ENCODE measurements at places on chromosomes 6 and 20.
A peak's percentile ranks its signal among the peaks of the same experiment; 100 is the strongest.

- DNase-seq = no peak
These were observed 99.4 kb upstream of the VGLL2 start for GRCh38 chr6:117165911-117166499.

GRCh38 chr6:73143551-73143950, 81.7 kb downstream of the KHDC1L start:
- DNase-seq = no peak

- no peak for DNase-seq
These were observed 185.1 kb upstream of the RAB32 start for GRCh38 chr6:146358431-146359046.

DNA sequence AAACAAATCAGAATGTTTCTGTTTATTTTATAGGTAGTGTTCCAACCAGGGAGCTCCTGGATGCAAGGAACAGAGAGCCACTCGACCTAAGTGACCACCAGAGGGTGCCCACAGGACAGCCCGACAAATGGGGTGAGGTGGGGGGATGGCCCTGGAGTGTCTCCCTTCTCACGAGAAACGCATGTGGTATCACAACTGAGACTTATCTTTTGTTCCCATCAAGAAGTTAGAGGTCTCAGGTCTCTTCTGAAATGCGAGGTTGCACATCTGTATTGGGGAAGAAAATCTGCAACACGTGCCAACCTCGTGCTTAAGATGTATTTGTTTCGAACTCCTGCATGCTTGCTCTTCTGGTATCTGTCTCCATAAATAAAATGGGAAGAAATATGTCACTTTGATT, 104.0 kb downstream of the ISM1 start:
- DNase-seq = no peak

GRCh38 chr6:31791324-31792089, 4.0 kb downstream of the VARS1 start:
- peak; percentile 84 for DNase-seq

GRCh38 chr6:102402635-102403329, 1009.3 kb downstream of the GRIK2 start:
- DNase-seq = no peak

GRCh38 chr6:144753023-144753705, 468.0 kb downstream of the UTRN start:
- no peak for DNase-seq

GRCh38 chr20:38270869-38271605, 10.5 kb upstream of the KIAA1755 start:
- DNase-seq = no peak

DNA sequence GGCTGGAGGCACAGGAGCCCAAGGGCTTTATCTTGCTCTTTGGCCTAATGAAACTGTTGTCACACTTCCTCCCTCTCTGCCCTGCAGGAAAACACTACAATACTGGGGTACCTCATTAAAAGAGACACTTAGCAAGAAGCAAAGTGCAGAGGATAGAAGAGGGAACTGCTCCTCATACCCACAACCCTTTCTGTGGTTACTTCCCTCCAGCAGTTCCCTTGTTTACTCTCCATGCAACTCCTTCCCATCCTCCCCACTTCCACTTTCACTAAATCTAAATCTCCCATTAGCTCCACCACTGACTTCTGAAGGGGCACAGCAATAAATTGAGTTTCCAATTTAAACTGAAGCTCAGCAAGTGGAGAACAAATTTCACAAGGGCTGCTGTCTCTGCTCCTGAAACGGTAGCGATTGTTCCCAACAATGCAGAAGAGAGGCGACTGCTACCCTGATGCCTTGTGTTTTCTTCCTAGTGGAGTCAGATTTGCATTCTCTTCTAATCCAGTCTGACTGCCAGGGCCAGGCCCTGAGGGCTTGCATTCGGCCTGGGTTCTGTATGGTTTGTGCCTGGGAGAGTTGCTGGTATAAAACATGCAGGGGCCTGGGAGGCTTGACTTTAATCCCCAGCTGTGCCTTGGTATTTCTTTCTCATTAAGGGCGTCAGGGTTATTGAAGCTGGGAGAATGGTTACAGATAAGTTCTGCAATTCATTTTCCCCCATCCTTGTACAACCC, 454.7 kb downstream of the TFAP2B start:
- peak; percentile 91 for DNase-seq

DNA sequence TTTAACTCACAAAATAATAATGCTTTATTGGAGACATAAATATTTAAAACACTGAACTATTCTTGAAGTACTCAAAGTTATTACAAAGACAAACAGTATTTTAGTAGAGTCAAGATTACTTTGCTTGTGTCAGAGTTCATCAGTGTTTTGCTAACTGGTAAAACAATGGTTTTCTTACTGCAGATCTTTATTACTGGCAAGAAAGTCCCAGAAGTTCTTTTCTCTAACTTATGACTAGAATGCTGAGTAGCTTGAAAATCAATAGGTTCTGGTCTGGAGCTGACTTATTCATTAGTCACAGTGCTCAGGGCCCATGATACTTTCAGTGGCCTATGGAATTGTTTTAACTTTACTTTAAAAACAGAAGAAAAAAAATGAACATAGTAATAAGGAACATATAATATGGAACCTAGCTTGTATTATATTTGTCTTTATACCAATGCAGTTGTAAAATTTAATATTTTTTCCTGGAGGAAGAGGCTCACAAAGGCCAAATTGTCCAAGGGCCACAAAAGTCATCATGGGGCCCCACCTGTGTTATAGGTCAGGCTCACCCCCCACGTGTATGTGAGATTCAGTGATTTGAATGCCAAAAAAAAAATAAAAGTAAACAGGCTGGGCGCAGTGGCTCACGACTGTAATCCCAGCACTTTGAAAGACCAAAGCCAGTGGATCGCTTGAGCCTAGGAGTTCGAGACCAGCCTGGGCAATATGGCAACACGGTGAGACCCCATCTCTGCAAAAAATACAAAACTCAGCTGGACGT, 53.3 kb downstream of the PLEKHG1 start:
- DNase-seq = no peak

DNA sequence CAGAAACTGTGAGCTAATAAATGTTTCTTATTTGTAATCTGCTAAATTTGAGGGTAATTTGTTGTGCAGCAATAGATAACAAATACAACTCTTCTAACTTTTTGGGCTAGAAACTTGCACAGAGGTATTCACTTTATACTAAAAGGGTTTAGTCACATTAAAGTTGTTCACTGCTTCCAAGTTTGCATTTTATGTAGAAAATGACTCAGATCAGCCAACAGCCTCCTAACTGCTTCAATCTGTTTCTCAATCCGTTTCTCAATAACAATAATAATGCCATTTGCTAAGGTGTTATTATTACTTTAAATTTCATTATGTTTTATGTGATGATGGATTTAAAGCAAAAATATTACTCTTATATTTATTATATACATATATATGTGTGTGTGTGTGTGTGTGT, 213.9 kb downstream of the CENPW start:
- DNase-seq = no peak

GRCh38 chr20:14664101-14664500, 326.7 kb upstream of the FLRT3 start:
- DNase-seq = no peak

DNA sequence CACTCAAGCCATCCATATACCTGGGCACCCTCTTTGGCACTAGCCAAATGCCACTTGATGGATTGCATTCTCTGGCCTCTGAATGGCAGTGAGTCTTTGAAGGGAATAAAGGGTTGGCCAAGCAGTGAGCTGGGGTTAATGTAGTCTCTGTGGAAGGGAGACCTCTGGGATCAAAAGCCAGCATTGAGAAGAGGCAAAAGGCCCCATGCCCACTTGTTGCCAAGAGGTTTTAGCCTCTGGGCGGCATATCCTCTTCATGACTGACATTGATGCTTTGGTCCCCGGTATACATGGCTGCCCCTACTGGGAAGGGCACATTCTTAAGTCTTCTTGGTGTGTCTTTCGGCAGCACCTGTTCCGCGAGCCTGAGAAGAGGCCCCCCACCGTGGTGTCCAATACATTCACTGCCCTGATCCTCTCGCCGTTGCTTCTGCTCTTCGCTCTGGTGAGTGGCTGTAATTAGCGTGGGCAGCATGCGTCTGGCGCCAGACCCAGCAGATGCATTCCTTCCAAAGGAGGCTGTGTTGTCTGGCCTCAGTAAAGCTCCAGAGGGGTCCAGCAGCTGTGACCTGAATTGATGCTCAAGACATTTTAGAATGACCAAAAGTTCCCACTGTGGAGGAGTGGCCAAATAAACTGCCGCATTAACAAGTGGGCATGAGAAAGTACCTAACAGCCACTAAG, 29.5 kb downstream of the GHRH start:
- DNase-seq = no peak

- no peak for DNase-seq
These were observed 10.7 kb downstream of the ARID1B start for GRCh38 chr6:156787569-156788492.

GRCh38 chr6:136723780-136724179, 68.5 kb downstream of the MAP3K5 start:
- DNase-seq = peak; percentile 63

- no peak for DNase-seq
These were observed 56.1 kb upstream of the FOXQ1 start for GRCh38 chr6:1255636-1256365.

- no peak for DNase-seq
These were observed 98.7 kb downstream of the TRERF1 start for GRCh38 chr6:42352856-42353564.

GRCh38 chr6:131367206-131367873, 205.7 kb upstream of the ARG1 start:
- no peak for DNase-seq

- DNase-seq = no peak
These were observed 138.2 kb upstream of the SLC22A16 start for GRCh38 chr6:110614586-110614985.

DNA sequence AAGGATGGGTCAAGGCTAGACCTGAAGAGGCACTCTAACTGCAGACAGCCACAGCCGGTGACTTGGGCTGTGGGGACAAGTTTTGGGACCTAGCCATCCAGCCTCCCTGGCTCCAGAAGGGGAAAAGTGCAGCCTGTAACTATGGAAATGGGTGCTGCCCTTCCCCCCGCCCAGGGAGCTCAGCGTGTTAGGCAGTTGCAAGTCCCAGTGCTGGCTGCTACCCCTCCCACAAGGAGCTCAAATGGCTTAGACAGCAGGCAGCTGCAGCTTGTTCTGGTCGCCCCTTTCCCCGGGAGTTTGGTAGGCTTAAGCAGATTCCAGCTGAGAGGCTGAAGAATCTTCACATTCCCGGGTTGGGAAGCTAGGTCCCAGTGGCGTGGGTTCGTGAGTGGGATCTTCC, 162.6 kb downstream of the FAM83B start:
- DNase-seq = no peak

DNA sequence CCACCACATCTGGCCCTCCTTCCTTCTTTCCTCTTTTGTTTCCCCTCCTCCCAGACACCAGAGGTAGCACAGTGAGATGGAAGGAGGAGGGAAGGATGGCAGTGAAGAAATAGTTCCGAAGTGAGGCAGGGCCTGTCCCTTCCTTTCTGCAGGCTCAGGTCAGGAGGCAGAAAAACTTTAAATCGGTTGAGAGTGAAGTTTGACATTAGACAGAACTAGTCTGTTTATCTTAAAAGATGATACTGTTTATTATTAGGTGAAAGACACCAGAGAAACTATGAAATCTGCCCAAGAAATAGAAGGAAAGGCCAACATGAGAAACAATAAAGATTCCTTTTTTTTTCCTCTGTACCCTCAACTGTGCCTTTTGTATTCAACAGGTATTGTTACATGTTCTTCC, 670.3 kb downstream of the UTRN start:
- no peak for DNase-seq

GRCh38 chr6:4645713-4646360, 130.4 kb upstream of the CDYL start:
- no peak for DNase-seq

DNA sequence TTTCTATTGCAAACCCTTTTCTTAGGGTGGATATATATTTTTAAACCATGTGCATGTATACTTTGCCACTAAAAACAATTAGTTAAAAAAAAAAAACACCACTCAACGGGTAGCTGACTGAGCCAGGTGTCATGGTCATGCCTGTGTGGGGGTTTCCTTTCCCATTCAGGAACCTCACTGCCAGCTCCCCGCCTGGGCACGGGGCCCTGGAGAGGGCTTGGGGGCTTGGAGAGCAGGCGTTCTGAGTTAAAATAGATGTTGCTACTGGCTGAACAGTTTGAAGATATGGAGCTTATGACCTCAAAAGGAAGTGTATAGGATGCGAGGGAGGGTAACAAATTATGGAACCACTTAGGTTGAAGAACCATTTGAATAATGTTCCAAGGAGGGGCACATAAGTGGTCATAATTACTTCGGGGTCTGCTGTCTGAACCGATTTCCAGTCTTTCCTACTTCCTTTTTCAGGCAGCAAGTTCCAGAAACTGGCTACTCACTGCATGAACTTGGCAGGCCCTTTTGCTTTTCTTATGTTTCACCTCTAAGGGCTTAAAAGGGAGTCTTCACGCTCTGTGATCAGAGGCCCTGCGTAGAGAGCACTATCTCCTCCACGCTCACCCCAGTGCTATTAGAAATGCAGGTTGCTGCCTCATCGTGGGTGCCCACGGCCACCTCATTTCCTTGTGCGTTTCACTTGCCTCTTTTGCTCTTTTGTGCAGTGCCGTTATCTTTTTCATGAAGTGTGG, 9.9 kb downstream of the STX16 start:
- no peak for DNase-seq

- no peak for DNase-seq
These were observed 310.2 kb downstream of the TSHZ2 start for GRCh38 chr20:53282217-53282955.

GRCh38 chr20:19130613-19130984, 81.8 kb upstream of the SLC24A3 start:
- DNase-seq = no peak

- no peak for DNase-seq
These were observed 59.8 kb upstream of the SYNJ2 start for GRCh38 chr6:157921685-157922367.

DNA sequence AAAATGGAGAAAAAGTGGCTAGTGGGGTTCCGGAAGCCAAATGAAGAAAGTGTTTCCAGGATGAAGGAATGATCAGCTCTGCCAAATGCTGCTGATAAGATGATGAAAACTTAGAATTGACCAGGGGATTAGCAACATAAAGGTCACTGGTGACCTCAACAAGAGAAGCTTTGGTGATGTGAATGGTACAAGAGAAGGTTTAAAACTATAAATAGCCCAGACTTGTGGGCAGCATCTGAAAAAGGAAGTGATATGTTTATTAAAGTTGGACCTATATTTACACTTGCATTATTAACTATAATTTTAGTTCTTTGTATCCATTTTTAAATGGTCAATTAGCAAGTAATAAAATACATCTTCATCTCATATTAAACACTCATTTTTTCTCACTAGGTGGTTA, 45.1 kb downstream of the CGA start:
- DNase-seq = no peak

- no peak for DNase-seq
These were observed 30.9 kb downstream of the TMEM200A start for GRCh38 chr6:130396722-130397121.

GRCh38 chr20:9306521-9306920, 207.9 kb upstream of the LAMP5 start:
- DNase-seq = no peak

- no peak for DNase-seq
These were observed 136.7 kb upstream of the GMDS start for GRCh38 chr6:2381872-2382661.

GRCh38 chr6:37237789-37238188, 19.8 kb upstream of the TBC1D22B start:
- DNase-seq = no peak
